Stimulated activated CD8-positive, alpha-beta memory T cell treated with anti-CD3 and anti-CD28 coated beads, Interleukin-4, amount 100 ng/mL, for 24 hours (primary cell): ENCODE measurements at places on chromosomes 3 and 15.

GRCh38 chr15:60376677-60377095 is 21.1 kb downstream of the ANXA2 start:
- no peak for DNase-seq

DNA sequence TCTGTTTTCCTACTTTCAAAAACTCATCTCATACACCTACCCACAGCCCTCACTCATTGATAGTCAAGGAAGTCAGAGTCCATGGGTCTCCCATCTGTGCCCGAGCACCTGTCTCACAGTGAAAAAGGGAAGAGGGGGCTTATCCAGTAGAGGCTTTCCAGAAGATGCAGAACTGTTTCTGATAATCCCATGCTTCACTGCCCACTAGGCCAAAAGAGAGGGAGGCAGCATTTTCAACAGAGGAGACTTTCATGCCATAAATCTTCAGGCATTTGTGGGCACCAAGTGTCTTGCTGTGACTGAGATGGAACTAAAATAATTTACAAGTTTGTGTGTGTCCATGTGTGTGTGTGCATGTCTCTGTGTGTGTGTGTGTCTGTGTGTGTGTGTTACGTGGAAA is 117.9 kb upstream of the PHLDB2 start:
- DNase-seq, result no peak

DNA sequence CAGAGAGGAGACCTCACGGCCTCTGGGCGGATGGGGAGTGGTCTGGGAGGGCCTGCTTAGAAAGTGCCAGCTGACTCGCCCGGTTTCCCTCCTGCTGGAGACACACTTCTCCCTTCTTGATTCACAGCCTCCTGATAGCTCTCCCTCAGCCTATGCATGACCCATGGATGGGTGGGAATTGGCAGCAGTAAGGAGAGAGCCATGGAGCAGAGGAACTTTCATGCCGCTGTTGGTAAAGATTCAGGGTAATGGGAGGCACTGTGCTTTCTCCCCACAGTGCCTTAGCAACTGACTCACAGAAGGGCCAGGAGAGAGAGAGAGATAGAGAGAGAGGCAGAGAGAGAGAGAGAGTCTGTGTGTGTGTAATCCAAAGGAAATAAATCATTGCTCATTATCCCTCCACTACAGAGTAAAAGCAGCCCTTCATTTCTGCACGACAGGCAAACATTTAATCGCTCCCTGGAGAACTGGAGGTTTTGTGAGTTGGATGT is 82.8 kb downstream of the SEMA5B start:
- DNase-seq, result no peak

GRCh38 chr15:40992825-40993224 is 39.6 kb downstream of the CHAC1 start:
- DNase-seq, result no peak

- DNase-seq, result no peak
These were observed 85.0 kb downstream of the CLSTN2 start for GRCh38 chr3:140019946-140020345.

DNA sequence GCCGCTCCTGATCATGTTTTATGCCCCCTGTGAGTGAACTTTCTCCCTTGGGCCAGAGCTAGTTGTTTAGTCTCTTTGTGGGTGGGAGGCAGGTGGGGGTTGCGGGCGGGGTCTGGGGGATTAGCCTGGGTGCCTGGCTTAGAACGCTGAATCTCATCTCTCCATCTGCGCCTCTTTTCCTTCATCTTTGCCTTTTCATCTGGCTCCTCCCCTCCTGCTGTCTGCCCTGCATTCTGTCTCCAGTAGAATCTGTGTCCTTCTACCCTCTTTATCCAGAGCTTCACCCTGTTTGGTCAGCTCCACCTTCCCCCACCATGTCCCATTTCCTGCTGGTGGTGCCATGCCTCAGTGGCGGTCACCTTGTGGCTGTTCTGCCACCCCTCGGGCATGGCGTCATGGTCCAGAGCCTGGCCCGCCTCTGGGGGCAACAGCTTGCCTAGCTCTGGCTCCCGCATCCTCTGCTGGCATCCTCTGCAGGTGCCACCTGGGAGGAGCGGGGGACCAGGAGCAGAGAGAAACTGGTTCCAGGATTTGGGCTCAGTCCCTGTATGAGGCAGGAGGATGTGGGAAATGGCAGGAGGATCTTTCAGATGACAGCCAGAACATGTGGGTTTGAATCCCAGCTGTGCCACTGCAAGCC is 44.3 kb downstream of the PDIA5 start:
- no peak for DNase-seq

DNA sequence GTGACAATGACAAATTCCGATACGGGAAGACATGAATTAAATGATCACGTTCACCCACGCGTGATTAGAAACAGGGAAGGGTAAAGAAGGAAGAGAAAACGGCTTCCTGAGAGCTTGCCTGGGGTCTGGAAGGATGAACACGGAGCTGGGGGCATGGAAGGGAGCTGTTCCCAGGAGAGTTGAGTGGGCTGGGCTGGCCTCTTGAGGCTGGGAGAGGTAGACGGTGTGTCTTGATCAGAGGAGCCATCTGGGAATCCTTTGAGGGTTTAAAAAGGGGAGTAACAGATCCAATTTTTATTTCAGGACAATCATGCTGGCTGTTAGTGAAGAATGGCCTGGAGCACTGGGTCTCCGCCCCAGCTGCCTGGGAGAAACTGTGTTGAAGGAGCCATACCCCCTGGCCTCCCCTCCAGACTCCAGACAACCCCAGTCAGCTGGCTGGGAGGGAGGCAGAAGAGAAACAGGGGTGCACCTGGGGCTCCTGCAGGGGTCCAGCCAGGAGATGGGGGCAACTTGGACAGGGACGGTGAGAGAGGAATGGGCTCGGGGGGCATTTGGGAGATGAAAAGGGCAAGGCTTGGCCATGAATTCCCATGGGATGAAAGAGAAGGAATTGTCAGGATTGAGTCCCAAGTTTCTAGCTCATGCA is 53.6 kb upstream of the CGNL1 start:
- DNase-seq, result no peak

- no peak for DNase-seq
These were observed 209.2 kb downstream of the TBL1XR1 start for GRCh38 chr3:176987901-176988650.

GRCh38 chr3:45915518-45916231 is 27.6 kb upstream of the CXCR6 start:
- peak; percentile 75 for DNase-seq

DNA sequence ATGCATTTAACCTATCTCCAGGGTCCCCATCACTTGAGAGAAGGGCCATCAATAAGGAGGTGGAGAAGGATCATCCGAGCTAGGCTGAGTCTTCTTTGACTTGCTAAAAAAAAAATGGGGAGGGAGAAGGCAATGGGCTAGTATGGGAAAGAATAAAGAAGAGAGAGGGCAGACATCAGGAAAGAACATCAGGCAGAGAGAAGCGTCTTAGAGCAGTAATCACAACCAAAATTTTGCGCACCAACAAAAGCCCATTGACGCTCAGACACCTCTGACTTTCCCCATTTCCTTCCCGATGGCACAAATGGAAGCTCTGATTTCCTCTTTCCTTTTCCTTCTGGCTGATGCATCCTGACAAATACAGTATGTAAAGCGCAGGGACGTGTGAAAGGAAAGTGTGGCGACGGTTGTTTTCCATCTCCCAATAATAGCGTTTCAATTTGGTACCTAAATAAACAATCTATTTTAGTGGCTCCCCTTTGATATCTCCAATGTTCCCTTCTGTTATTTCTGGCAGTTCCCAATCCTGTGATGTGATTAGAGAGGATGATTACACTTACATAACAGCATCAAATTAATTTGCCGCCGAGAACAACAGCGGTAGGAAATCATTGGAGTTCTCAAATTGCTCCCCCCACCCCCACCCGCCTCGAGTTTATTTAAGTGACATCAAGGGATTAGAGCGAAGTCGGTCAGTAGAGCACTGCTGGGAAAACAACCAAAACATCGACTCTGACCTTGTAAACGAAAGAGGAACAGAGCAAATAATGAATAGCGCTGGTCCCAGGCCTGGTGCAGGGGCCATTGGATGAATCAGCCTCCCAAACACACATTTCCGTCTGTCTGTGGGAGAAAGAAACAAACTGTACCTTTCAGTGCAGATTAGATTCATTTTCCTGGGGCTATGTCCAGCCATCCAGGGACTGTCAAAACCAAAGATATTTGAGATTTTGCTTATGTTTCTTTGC is 273.3 kb upstream of the ICE2 start:
- DNase-seq, result no peak

- no peak for DNase-seq
These were observed 519.5 kb downstream of the PYDC2 start for GRCh38 chr3:191980443-191980842.

DNA sequence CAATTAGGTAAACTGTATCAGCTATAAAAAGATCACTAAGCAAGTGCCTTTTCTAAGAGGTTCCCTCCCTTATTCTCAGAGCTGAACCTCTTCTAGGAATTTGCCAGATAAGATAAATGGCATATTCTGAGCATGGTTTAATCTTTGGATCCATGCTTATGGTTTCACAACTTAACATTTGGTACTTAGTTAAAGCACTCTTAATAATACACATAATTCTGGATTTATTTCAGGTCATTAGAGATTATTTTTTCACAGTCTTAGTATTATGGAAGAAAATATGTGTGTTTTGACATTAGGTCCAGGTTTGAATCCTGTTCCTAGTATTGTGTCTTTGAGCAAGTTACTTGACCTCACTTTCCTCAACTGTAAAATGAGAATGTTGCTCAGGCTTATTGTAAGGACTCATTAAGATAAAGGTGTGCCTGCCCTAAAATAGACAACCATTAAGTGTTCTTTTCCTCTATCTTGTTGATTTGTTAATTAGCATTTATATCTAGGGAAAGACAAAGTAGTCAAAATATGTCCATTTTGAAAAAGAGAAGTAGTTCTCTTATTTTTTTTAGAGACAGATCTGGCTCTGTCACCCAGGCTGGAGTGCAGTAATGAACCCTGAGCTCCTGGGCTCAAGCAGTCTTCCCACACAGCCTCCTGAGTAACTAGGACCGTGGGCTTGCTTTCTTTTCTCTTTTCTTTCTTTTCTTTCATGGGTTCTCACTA is 43.4 kb downstream of the TSC22D2 start:
- no peak for DNase-seq

DNA sequence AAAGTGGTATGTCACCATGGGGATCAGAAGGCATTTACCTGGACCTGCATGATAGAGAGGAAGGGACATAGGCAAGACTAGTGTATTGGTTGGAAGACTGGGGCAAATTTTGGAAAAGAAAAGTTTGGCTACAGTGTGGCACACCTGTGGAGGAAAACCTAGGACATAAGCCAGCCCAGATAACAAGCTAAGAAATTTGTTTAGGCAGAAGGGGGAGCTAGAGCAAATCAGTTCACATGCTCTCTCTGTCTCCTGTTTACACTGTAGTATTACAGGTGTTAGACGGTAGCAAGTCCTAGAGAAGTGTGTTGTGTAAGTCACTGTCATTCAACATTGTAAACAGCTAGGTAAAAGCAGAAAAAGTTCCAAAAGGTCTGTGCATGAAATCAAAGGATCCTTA is 11.9 kb upstream of the ALDH1A2 start:
- no peak for DNase-seq

- no peak for DNase-seq
These were observed 53.6 kb downstream of the LMCD1 start for GRCh38 chr3:8555113-8555661.

DNA sequence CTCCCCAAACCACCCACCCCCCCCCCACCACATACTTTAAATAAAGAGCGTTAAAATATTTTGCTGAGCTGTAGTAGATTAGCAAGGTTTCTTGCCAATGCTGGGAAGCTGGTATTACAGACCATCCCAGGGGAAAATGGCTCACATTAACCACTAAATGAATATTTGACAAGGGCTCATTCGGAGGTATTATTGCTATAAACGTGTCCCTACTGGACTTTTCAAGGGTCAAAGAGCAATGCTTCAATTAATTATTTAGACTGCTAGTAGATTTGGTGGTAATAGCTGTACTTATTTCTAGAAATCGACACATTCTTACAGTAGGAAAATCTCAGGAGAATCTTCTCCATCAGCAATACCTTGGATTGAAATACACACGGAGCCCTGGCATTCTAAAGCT is 5.2 kb downstream of the SOX2 start:
- DNase-seq, result no peak

DNA sequence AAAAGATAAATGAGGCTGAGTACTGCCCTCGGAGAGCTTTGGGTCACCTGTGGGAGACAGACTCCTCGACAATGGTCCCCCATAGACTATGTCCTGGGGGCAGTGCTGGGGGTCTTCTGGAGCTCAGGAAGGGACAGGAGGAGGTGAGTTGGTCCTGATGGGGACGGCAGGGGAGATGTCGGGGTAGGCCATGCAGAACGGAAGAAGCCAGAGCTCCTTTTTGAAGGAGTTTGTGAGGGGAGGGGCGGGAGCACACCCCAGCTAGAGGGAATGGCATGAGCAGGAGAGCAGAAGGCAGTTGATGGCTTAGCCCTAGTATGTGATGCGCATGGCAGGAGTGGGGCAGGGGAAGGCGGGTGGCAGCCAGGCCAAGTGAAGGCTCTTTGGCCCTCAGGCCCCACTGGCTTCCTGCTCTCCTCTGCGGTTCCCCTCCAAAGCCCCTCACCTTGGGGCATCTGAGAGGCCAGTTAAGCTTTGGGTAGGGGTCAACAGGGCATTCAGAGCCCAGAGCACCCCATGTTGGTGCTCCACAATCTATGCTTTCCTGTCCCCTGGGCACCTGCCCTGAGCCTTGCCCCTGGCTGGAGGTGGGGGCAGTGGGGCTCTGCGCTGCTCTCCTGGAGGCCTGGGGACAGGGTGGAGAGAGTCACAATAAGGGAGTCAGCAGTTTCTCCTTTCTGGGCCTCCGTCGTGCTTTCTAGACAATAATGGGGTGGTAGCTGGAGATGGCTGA is 179.3 kb downstream of the SMAD6 start:
- DNase-seq, result no peak

DNA sequence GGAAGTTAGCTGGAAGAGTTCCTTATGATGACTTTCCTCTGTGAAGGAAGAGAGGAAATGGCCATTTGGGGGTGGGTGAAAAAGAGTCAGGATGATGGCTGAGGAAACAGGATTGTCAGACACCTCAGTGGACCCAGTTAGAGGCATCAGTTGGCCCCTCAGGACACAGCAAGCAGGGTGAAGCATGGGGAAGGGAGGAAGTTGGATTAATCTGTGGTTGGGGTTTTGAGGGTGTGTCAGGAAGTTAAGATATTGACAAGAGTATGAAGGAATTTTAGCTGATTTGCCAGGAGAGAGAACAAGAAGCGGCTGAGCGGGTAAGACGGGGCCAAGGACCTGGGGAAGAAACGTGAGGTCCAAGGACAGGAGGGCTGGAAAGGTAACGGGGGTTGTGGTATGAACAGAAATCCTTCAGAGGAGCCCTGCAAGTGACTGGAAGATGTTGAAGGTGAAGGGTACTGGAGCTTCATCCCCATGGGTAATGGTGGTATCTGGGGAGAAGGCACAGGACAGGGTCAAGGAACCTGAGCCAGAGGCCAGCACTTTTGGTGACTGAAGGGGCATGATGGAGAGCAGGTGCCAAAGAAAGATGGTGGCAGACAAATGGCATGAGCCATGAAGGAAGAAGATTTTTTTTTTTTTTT is 2.7 kb downstream of the UQCC5 start:
- no peak for DNase-seq

- DNase-seq, result no peak
These were observed 114.4 kb downstream of the PDZRN3 start for GRCh38 chr3:73510334-73510733.

- peak; percentile 14 for DNase-seq
These were observed 225.5 kb downstream of the SLCO3A1 start for GRCh38 chr15:92079047-92079446.

GRCh38 chr15:71259866-71260265 is 144.6 kb downstream of the THSD4 start:
- DNase-seq, result no peak

GRCh38 chr3:136960838-136961836 is 3.4 kb downstream of the IL20RB start:
- no peak for DNase-seq

GRCh38 chr3:13420045-13420830 is at the start of gene NUP210:
TSS of gene NUP210 (minus strand) at chr3:13420322. CDS start at chr3:13420226, 96 bp downstream.
- peak; percentile 55 for DNase-seq

GRCh38 chr3:82764521-82764920 is 1003.1 kb upstream of the GBE1 start:
- no peak for DNase-seq
